Activated T-helper 2 cell treated with anti-CD3 and anti-CD28 coated beads, Interferon-gamma antibody, Interleukin-2, Interleukin-4, amounts not matched to agents 10 μg/mL and 5 μg/mL and 100 μg/mL, durations not matched to agents 14 hours and 24 hours and 36 hours (primary cell): ENCODE measurements at places on chromosomes 2 and 18. TPM values are rescaled to one million over a fixed set of nuclear protein-coding genes. Genes with fewer than 3 reads are reported as not detected.

The ANKRD30B gene
- total RNA-seq, result not detected in 2 replicates

The SCN7A gene
- not detected in 2 replicates for total RNA-seq

The CHN1 gene
- total RNA-seq, result 5.0 and 7.3 TPM in 2 replicates

GRCh38 chr2:179884193-179884592, 22.8 kb upstream of the ZNF385B start:
- H3K4me3 ChIP-seq, result no peak overlapping the region
- DNase-seq, result no peak
- H3K4me1 ChIP-seq, result no peaks in the 10 kb centered on the region
- no peaks in the 10 kb centered on the region for H3K36me3 ChIP-seq
- H3K27ac ChIP-seq, result no peak overlapping the region

DNA sequence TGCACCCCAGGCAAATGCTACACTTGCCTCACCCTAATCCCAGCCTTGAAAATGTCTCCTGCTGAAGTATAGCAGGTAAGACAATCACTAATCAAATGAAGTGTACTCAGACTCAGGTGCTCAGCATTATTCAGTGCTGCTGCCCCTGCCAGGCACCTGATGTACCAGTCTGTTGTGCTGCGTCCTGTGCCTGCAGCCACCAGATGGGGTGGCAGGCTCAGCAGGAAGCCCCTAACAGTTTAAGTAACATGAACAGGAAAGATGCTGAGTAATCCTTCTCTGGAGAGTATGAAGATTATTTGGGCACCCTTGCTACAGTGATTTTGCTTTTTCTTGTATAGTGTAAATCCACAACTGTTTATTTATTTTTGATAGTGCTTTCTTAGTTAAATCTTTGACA, 69.1 kb downstream of the TACR1 start:
- no peak overlapping the region for H3K4me3 ChIP-seq
- no peaks in the 10 kb centered on the region for H3K27me3 ChIP-seq
- H3K27ac ChIP-seq, result no peak overlapping the region
- H3K4me1 ChIP-seq, result no peaks in the 10 kb centered on the region
- no peak for DNase-seq

GRCh38 chr2:122001441-122001874, 246.0 kb downstream of the TSN start:
- H3K4me3 ChIP-seq, result no peak overlapping the region
- no peaks in the 10 kb centered on the region for H3K36me3 ChIP-seq
- DNase-seq, result no peak
- no peaks in the 10 kb centered on the region for H3K4me1 ChIP-seq
- no peaks in the 10 kb centered on the region for H3K27me3 ChIP-seq
- no peak overlapping the region for H3K27ac ChIP-seq

- no peaks in the 10 kb centered on the region for H3K36me3 ChIP-seq
- no peaks in the 10 kb centered on the region for H3K27me3 ChIP-seq
- no peak for DNase-seq
- no peak overlapping the region for H3K27ac ChIP-seq
- H3K4me3 ChIP-seq, result no peak overlapping the region
- H3K4me1 ChIP-seq, result peaks cover 15% of the 10 kb centered on the region
Measured at GRCh38 chr2:100057901-100058261, 84.5 kb downstream of the AFF3 start.

DNA sequence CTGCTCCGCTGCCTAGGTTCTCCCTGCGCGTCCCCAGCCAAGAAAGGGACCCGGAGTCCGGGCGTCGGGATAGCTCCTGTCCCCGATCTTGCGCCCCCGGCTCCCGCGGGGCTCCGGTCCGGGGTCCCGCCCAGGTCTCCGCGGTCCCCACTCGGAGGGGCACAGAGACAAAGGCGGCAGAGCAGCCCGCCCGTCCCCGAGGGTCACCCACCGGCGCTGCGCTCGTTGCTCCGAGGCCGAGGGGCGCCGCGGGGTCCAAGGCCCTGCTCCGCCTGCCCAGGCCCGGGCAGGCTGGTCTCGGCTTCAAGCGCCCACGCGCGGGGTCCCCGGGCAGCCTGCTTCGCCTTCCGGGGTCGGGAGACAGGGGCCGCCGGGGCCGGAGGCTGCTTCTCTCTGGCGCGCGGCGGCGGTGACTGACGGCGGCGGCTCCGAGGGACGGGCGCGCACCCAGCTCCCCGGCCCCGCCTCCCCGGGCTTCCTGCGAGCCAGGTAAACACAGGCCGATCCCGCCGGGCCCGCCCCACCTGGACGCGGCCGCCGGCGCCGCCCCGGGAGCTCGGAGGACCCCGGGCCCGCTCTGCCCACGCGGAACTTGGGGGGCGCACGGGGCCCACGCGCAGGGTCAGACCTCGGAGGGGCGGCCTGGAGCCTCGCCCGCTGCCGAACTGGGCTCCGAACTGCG, at the start of gene MBP:
Gene MBP, minus strand, starts transcription at position 415 of the 682 bp plus-strand sequence. CDS start 27,522 bp downstream, outside the sequence.
- peaks cover 33% of the 10 kb centered on the region for H3K36me3 ChIP-seq
- peak; percentile 55 for DNase-seq
- H3K4me1 ChIP-seq, result peaks cover 56% of the 10 kb centered on the region
- H3K4me3 ChIP-seq, result peak within 1 kb of the TSS; percentile 98
- H3K27ac ChIP-seq, result peak within 1 kb of the TSS; percentile 95

DNA sequence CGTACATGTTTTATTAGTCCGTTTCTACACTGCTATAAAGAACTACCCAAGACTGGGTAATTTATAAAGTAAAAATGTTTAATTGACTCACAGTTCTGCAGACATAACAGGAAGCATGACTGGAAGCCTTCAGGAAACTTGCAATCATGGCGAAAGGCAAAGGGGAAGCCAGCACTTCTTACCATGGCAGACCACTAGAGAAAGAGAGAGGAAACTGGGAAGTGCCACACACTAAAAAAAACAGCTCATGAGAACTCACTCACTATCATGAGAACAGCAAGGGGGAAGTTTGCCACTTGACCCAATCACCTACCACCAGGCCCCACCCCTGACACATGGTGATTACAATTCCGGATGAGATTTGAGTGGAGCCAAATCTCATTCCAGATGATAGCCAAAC, 466.2 kb downstream of the IRS1 start:
- H3K27ac ChIP-seq, result no peak overlapping the region
- no peaks in the 10 kb centered on the region for H3K4me1 ChIP-seq
- no peak overlapping the region for H3K4me3 ChIP-seq
- peaks cover 4% of the 10 kb centered on the region for H3K27me3 ChIP-seq
- H3K36me3 ChIP-seq, result no peaks in the 10 kb centered on the region

GRCh38 chr2:98706591-98706990, 24.3 kb downstream of the MGAT4A start:
- peaks cover 50% of the 10 kb centered on the region for H3K4me1 ChIP-seq
- H3K27me3 ChIP-seq, result no peaks in the 10 kb centered on the region
- no peak overlapping the region for H3K4me3 ChIP-seq
- H3K36me3 ChIP-seq, result peaks cover 33% of the 10 kb centered on the region
- no peak for DNase-seq
- H3K27ac ChIP-seq, result no peak overlapping the region

GRCh38 chr2:211709389-211709788, 829.2 kb downstream of the ERBB4 start:
- H3K4me1 ChIP-seq, result no peaks in the 10 kb centered on the region
- no peak overlapping the region for H3K4me3 ChIP-seq
- H3K27ac ChIP-seq, result no peak overlapping the region
- H3K36me3 ChIP-seq, result no peaks in the 10 kb centered on the region
